GM12865 (cell line): ENCODE measurements at places on chromosomes 4 and X.

DNA sequence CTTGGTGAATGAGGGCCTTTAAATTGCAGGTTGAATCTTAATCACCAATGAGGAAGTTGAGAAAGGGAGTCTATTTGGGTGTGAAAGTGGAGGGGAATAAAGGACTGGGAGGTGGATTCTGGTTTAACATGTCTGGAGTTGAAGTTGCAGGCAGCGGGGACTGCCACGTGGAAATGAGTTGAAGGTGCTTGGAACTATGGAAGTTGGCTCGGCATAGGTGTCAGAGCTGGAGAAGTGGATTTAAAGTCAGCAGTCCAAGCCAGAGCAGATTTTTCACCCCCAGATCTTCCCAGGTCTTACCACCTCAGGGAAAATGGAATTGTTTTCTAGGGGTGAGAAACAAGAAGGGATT, 44.9 kb downstream of the TIGD4 start:
- DNase-seq: no peak

- DNase-seq: no peak
Observed at GRCh38 chrX:16733013-16733412, 13.6 kb downstream of the SYAP1 start.

GRCh38 chr4:145644699-145645098, 25.5 kb downstream of the MMAA start:
- peak; percentile 8 for DNase-seq

DNA sequence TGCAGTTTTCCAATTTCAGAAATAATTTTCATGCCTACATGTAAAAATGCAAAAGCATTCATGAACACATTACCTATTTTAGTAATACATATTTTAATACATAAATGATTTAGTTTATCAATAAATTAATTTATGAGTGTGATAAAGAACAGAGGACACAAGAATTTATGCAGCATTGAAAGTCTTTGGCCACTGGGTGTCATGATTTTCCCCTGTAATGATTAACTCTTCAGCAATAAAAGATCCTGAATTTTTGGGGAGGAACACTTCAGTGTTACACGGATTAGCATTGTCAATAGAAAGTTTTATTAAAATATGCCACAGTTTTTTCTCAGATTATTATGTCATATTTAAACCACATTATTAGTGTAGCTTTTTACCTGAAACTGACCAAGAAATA, 8.6 kb upstream of the VCX2 start:
- no peak for DNase-seq

GRCh38 chr4:48033825-48034413, 17.3 kb downstream of the NIPAL1 start:
- DNase-seq: peak; percentile 71

GRCh38 chr4:46586566-46586965, 196.6 kb upstream of the GABRA2 start:
- DNase-seq: no peak

- no peak for DNase-seq
Observed at GRCh38 chrX:51456246-51456645, 40.1 kb downstream of the NUDT11 start.

- DNase-seq: no peak
Observed at GRCh38 chr4:80213117-80213815, 16.0 kb downstream of the PRDM8 start.

DNA sequence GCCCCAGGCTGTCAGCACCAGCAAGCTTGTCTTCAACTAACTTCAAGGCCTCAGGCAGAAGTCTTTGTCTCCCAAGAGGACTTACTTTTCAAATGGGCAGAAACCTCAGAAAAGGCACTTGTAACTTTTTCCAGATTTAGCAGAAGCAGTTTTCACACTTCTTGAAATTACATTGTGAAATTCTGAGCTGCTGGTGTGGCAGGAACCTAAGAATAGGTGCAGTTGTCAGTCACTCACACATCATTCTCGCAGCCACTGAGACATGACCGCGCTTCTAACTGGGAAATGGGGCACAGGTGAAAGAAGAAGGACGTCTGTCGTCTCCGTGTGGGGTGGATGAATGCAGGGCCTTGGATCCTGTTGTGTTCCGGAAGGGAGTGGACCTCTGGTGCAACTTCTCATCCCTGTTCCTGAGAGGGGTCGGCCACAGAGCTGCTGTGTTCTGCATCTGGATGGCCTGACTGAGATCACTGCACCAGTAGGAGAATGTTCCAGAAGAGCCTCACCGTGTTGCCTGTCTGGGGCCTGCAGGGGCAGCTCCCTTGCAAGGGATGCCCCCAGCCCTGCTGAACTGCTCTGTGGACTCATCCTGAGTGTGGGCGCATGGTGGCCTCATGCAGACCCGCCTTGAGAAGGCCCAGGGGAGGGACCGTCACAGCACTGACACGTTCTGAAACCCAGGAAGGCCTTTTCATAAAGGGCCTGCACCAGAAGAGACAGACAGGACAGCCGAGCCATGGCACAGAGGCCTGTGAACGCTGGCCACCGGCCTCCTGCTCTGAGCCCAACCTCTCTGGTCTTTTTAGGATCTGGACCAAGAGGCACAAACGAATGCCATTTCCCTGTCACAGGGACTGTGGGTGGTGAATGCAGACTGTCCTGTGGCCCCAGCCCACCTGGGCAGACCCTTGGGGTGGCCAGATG, 18.7 kb downstream of the NAT8L start:
- peak; percentile 30 for DNase-seq

GRCh38 chrX:154349359-154349935, 25.0 kb downstream of the FLNA start:
- no peak for DNase-seq

DNA sequence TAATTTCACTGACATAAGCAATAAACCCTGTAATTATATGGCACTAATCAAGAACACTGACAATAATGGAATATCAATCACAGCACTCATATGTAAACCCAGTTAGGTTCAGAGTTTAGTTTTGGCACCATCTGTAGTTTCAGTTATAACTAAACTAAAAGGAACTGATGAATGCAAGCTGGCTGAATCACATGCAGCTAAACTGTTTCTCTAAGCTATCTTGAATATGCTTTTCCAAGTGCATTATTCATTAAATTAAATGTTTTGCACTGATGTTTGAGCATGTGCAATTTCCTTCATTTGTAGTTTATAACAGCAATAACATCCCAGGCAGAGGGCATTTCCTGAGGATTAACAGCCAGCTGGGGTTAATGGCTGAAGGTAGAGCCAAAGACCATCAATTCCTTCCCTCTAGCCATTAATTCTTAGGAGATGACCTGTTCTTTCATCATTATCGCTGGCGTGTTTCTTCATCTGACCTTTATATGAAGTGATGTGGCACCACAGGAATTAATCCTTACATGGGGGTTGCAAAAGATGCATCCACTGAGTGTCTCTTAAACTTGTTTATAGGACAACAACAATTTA, 562.8 kb upstream of the IGFBP7 start:
- DNase-seq: no peak

GRCh38 chr4:159240687-159241086, 137.8 kb downstream of the RAPGEF2 start:
- DNase-seq: no peak

DNA sequence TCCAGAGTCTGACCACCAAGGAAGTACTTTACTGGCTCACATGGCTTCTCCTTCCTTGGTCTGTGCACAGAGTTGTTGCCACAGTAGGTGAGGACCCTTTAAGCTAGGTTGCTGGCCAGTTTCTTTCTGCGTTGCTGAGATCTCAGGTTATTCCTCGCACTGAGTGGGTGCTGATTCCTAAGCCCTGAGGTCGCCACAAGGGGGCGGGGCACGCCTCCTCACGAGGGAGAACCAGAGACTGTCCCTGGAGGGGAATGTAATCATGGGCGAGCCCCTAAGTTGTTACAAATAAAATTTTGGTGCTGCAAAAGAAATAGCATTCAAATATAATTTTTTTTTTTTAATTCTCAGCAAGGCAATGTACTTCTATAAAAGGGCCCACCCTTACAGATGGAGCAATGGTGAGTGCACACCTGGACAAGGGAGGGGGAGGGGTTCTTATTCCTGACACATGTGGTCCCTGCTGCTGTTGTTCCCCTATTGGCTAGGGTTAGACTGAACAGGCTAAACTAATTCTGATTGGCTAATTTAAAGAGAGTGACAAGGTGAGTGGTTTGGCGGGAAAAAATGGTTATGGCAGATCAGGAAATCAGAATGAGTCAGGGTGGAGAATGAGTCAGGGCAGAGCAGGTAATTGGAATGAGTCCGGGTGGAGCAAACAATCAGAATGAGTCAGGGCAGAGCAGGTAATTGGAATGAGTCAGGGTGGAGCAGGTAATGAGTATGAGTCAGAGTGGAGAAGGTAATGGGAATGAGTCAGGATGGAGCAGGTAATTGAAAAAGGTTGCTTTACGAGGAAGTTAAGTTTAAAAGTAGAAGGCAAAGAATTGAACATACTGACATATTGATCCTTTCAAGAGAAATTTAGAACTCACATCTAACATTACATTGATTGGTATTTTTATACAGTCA, 107.5 kb downstream of the VSIG4 start:
- no peak for DNase-seq

DNA sequence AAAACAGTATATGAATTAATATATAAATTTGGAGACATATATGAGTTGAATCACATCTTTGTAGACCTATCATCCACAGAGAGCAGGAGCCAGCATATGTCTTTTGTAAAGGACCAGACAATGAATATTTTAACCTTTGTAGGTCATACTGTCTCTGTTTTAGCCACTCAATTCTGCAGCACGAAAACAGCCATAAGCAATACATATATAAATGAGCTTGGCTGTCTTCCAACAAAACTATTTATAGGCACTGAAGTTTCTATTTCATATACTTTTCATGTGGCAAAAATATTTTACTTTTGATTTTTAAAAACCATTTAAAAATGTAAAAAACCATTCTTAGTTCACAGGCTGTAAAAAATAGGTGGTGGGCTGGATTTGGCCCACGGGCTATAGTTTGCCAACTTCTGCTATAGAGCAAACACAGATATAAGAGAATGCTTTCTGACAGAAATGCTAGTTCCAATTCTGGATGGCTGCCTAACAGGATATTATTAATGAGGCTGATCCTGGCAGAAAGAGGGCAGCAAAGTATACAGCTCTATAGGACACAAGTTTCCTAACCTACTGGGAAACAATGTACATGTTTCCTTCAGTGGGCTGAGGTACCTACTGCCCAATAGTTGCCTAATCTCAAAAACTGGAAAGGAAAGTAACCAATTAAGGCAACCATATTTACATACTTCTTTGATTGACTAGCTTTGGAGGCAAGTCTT, 58.1 kb upstream of the UCP1 start:
- DNase-seq: no peak

DNA sequence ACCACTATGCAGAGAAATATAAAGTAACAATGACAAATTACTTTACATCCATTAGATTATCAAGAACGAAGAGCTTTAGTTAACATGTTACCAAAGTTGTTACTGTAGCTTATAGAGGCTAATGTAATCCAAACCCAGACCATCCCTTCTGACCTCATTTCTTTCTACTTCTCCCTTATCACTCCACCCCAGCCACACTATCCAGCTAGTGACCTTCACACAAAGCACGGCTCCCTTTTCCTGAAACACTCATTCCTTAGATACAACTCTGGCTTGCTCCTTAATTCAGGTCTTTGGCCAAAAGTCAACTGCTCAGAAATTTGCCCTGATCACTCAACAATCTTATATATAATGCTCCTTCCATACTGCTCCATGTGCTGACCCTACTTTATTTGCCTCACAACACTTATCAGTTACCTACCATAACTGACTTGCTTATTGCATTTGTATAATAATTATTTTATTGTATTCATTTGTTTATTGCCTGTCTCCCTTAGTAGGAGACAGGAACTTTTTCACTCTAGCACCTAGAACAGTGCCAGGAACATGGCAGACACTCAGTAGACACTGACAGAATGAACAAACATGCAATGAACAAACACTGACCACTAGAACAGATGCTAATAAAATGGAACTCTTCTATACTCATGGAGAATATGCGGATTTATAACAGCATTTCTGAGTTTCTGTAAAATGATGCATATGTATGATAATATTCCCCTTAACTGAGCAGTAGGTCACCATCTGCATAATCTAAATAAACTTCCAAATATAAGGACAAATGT, 67.6 kb downstream of the EIF4E start:
- no peak for DNase-seq

GRCh38 chr4:1573830-1574459, 110.2 kb downstream of the FAM53A start:
- DNase-seq: no peak

DNA sequence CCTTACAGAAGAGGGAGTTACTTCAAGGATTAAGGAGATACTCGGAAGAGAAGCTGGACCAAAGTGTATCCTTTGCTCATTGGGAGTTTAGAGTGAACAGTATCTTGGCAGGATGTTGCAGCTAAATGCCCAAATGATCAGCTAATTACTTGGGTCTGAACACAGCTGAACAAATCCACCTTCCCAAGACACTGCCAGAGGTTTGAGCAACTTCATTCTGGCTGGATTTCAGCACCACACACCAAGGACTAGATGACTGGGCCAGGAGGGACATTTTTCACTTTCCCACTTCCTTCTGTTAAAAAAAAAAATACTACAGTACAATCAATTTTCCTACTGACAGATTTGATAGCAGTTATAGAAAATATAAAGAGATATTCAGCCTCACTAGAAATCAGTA, 324.6 kb downstream of the MID1IP1 start:
- no peak for DNase-seq

DNA sequence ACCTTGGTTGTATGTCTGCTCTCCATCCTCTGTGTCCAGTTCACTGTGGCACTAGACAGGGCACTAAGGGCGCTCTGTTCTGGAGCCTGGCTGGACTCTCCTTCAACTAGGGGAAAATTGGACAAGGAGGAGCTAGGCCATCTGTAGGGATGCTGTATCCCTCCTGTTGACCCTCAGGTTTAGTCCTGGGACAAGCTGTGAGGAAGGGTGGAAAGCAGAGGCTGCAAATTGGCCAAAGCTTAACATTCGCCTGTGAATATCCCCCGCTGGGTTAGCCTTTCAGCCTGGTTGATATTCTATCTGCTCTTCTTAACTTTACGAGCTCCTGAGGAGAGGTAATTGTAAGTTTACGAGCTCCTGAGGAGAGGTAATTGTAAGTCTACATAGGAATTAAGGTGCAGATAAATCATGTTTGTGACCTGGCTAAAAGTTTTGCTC, 64.4 kb upstream of the ENPEP start:
- no peak for DNase-seq

- DNase-seq: peak; percentile 9
Observed at GRCh38 chrX:104137496-104137895, 19.3 kb downstream of the SLC25A53 start.

DNA sequence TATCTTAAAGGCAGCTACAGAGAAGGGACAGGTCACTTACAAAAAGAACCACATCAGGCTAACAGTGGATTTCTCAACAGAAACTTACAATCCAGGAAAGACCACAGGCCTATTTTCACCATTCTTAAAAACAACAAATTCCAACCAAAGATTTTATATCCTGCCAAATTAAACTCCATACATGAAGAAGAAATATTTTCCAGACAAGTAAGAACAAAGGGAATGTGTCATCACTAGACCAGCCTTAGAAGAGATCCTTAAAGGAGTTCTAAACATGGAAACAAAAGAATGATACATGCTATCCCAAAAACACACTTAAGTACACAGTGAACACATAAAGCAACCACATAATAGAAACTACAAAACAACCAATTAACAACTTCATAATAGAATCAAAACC, 105.6 kb downstream of the ANXA10 start:
- no peak for DNase-seq

- no peak for DNase-seq
Observed at GRCh38 chr4:115454228-115454627, 340.8 kb upstream of the NDST4 start.

GRCh38 chr4:2339458-2340271, 77.8 kb upstream of the MXD4 start:
- DNase-seq: no peak

- DNase-seq: peak; percentile 89
Observed at GRCh38 chrX:53714580-53715345, 28.2 kb upstream of the HUWE1 start.

GRCh38 chrX:139156356-139156755, 374.2 kb upstream of the F9 start:
- no peak for DNase-seq
